ENCODE measurements at places on chromosomes 4 and X.
A peak's percentile ranks its signal among the peaks of the same experiment; 100 is the strongest.

- no peak for DNase-seq
Observed at GRCh38 chrX:20523626-20524312, 257.1 kb upstream of the RPS6KA3 start.

GRCh38 chrX:71626576-71626975 is 8.3 kb upstream of the CXCR3 start:
- no peak for DNase-seq

DNA sequence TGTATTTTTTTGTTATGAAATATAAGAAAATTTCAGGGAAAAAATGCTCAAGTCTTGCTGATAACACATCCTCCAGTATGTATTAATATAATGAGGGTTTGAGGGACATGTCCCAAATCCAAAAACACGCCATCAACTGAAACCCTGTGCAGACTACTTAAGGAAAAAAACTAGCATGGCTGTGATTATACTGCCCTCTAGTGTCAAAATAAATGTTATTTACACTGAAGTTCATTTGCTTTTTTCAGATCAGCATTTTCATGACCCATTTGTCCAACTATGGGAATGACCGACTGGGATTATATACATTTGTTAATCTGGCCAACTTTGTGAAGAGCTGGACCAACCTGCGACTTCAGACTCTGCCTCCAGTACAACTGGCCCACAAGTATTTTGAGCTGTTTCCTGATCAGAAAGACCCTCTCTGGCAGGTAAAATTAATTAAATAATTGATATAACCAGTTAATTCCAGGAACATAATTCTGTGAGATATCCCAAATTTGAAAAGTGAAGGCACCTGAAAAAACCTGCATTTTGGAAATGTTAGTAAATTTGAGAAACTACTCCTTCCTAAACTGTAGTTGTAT is 128.5 kb downstream of the PRSS12 start:
- peak; percentile 3 for DNase-seq

DNA sequence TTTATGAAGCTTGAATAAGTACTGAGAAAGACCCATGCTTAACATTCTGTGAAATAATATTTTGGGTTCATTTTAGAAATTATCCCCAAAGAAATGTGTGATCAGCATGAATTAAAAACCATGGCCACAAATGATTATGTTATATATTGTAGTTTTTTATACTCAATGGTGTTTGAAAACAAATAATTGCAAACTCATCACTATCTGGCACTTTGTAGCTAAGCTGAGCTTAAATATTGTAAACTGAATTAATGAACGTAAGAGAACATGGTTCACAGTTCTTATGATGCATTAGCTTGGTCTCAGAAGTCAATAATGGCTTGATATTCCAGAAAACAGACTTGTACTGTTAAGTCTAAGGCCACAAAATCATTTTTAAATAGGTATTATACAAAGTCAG is 24.6 kb upstream of the ASB5 start:
- DNase-seq = no peak

- no peak for DNase-seq
Observed at GRCh38 chr4:68732653-68733466, 62.4 kb upstream of the UGT2B15 start.

DNA sequence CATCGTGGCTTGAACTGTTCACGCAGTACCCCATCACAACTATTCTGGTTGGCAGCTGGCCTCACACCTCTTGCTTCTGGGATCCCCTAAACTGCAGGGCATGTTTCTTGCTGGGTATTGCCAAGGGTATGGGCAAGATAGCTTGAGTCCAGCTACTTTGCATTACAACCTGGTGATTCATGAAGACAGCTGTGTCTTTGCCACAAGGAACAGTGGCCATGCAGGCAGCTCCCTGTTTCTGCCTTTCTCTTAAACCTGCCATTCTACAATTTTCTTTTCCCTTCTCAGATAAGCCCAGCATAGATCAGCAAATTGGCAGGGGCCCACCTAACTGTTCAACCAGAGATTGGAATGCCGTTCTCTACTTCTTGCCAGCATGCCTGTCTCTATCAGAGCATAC is 42.8 kb downstream of the TENM3 start:
- no peak for DNase-seq

DNA sequence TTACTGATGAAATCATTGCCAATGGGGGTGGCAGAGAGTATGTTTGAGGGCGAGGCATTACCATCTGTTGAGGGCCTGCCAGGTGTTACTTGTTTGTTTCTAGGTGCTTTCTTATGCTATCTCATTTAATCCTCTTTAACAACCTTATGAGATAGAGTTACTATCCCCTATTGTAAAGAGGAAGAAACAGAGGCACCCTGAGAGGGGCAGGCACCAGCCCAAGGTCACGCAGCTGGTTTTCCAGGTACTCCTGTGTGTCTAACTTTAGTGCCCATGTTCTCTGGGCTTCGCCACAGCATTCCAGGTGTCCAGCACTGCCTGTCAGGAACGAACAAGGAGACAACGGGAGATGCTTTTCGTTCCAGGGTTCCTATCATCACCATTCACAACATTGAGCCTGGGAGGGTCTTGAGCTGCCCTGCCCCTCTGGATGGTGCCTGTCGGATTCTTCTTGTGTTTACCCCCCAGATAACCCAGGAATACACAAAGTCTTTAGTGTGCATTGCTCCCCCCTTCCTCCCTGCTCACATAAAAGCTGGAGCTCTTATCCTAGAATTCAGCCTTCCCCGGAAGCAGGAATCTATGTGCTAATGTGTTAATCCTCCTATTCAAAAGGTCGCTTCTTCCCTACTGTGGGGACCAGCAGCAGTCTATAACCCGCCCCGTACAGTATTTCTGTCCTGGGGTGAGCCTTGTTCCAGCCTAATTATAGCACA is 24.9 kb upstream of the GPC4 start:
- peak; percentile 47 for DNase-seq

GRCh38 chr4:63788271-63788670 is 621.0 kb downstream of the TECRL start:
- no peak for DNase-seq

GRCh38 chr4:151887031-151887815 is 126.4 kb upstream of the GATB start:
- DNase-seq = no peak

GRCh38 chr4:48910511-48910910 is 3.9 kb upstream of the OCIAD2 start:
- no peak for DNase-seq

Measured in NCI-H524 treated with DMSO at 0.1 percent for 48 hours (cell line).